ENCODE measurements at places on chromosomes 3 and 15.
A peak's percentile ranks its signal among the peaks of the same experiment; 100 is the strongest.

GRCh38 chr3:135806317-135806716 lies 159.2 kb upstream of the PPP2R3A start:
- DNase-seq: peak; percentile 91

DNA sequence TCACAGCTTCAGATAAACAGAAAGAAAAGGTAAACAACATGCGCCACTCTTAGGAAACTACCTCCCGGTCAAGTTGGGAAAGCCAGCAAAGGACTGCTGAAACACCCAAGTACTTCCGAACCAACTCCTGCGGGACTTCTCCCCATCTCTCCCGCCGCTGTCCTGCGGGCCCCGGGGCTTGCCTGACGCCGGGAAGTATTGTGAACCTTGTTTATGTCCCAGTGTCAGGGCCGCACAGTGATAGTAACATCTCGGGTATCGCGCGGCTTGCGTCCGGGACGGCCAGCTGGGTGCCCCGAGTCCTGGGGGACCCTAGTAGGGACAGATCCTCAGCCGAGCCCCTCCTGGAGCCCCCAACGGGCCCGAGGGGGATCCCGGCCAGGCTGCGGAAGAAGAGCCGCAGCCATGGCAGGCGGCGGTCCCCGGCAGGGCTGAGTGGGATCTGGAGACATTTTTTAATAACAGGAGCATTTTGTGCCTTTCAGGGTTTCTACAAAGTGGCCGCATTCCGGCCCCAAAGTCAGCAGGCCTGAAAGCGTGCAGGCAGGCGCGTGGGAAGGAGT lies 756 bp downstream of the CLPX start:
- peak; percentile 38 for DNase-seq

GRCh38 chr3:152376351-152377183 lies 107.8 kb downstream of the MBNL1 start:
- DNase-seq: no peak

GRCh38 chr15:55319537-55320237 lies 665 bp downstream of the PIGB start:
- DNase-seq: no peak

DNA sequence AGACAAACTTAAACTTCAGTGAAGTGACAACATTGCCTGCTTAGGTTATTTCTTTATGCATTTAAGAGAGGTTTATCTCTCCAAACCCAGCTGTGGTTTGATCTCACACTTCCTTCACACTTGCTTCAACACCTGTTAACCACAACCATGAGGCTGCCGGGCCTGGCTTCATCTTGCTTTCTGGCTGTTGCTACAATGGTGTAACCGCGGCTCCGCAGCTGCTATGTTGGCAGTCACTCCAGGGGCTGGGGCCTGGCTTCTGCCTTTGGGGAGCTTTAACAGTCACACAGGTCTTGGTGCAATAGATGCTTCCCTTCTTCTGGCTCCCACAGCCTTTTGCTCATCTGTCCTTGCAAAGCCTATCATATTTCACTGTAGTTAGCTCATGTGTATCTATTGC lies 72.9 kb upstream of the MNS1 start:
- no peak for DNase-seq

- DNase-seq: peak; percentile 79
Observed at GRCh38 chr3:160180581-160181216, 44.5 kb upstream of the C3orf80 start.

- DNase-seq: no peak
Observed at GRCh38 chr15:58726867-58727266, 22.6 kb downstream of the ADAM10 start.

GRCh38 chr3:14225421-14225820 lies 46.8 kb downstream of the LSM3 start:
- no peak for DNase-seq

DNA sequence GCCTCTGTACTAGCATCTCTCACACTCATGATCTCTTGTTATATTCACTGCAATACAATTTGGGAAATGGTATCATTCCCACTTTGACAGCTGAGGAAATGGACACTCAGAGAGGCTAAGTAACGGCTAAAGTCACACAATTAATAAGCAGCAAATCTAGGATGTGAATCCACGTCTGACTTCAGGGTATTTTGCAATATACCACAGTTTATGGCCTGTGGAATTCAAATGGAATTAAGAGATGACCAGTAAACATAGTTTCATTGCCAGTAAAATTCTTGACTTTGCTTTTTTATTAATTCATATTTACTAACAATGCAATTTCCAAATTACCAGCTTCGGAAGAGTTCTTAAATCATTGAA lies 61.1 kb downstream of the CCNL1 start:
- no peak for DNase-seq

- DNase-seq: no peak
Observed at GRCh38 chr15:45919806-45920205, 285.0 kb downstream of the SQOR start.

DNA sequence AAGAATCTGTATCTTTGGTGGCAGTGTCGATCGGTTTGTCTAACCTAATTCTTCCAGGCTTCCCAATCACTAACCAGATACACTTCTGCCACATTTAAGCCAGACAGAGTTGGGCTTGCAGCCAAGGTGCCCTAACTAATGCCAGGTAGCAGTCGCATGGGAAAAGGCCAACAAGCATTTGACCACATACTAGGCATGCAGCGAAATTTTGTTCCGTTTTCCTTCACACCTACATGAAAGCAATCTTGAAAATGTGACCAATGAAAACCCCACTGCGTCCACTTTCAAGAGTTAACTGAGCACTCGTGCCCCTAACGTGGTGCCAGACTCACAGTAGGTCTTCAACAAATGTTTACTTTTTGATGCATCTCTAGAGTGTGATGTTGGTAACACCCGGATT lies 192.2 kb upstream of the TPM1 start:
- DNase-seq: no peak

- DNase-seq: no peak
Observed at GRCh38 chr3:70527026-70527425, 214.6 kb upstream of the MDFIC2 start.

- DNase-seq: no peak
Observed at GRCh38 chr3:11568503-11569155, 75.1 kb downstream of the VGLL4 start.

DNA sequence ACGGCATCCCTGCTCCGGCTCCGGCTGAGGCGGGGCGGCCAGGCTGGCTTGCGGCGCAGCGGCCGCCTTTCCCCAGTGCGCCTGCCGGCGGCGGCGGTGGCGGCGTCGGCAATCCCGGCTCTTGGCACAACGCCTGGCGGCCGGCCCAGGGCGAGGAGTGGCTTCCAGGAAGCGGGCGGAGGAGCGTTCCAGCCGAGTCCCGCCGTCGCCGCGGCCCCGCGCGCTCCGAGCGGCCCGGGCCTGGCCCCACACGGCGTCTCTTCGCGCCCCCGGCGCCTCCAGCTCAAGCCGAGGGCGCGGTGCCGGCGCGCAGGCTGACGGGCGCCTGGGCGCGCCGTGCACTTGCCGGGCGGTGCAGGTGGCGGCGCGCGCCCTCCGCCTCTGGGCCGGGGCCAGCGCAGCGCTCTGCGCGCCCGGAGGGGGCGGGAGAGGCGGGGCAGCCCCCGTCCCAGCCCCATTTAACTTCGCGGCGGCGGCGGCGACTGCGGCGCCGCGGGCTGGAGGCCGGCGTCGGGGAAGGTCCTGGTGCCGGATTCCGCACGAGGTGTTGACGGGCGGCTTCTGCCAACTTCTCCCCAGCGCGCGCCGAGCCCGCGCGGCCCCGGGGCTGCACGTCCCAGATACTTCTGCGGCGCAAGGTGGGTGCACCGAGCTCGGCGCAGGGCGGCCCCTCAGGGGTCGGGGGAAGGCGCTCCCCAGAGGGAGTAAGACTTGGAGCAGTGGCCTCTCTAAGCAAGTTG lies at the start of gene ADAMTSL3:
Gene ADAMTSL3, plus strand, starts transcription at position 485 of the 740 bp plus-strand sequence. CDS start 1,639 bp downstream, outside the sequence.
- DNase-seq: peak; percentile 79

DNA sequence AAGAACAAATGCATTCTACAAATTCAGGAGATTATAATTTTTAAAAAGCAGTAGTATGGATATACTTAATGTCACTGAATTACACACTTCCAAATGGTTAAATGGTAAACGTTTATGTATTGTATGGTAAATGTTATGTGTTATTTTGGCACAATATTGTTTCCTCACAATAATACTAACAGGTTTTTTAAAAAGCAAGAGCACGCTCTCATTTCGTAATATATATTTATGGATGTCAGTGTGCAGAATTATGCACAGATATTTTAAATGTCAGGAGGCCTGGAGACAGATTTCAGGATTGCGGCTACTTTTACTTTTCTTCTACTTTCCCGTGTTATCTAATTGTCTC lies 533 bp downstream of the ZNF445 start:
- DNase-seq: no peak

DNA sequence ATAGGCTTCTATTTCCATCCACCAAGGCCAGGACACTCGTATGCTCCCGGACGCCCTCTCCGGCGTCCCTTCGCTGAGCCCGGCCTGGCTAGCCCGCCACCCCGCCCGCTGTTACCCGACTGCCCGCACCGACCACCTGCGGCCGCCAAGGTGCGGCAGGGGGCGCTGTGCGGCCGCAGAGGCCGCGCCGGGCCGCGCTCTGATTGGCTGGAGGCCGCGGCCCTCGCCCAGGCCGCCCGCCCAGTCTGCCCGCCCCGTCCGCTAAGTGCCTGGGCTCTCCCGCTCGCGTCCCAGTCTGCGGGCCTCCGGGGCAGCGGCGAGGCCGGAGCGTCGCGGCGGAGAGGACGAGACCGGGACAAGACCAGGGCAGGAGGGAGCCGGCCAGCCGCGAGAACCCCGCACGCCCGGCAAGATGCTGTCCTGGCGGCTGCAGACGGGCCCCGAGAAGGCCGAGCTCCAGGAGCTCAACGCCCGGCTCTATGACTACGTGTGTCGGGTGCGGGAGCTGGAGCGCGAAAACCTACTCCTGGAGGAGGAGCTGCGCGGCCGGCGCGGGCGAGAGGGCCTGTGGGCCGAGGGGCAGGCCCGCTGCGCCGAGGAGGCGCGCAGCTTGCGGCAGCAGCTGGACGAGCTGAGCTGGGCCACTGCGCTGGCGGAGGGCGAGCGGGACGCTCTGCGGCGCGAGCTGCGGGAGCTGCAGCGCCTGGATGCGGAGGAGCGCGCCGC lies at the start of gene SYNM:
Gene SYNM, plus strand, starts transcription at position 293 of the 726 bp plus-strand sequence. Its CDS starts 120 bp downstream, at position 413.
- DNase-seq: peak; percentile 86

DNA sequence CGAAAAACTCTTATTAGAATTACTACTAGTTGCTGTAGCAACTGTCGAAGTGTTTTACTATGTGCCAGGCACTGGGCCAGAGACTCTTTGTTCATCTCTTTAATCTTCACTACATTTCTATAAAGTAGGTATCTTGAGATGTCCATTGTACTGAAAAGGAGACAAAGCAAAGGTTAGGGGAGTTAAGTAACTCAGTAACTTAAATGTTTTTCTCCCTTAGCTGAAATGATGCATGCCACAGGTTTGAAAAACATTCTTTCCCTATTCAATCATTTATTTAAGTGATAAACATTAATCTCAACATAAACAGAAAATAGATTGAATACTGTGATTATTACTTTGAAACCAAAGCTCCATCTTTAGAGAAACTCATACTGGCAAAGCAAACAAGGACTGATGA lies 776.2 kb downstream of the FHIT start:
- DNase-seq: no peak

DNA sequence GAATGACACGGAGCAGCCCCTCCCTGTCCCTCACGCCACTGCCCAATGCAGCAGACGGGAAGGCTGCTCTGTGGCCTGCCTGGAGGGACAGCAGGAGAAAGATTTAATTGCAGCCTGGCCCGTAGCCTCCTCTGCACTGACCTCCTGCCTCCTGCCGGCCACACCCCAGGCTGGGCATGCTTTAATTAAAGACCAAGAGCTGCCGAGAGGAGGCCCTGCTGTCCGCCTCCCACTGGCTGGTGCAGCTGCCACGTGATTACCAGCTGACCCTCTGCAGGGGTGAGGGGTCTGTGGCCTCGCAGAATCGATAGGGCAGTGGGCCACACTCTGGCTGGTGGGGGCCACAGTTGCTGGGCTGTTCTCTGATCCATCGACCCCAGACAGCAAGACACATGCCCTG lies 100.2 kb upstream of the PRR23E start:
- peak; percentile 42 for DNase-seq

GRCh38 chr3:51568036-51568435 lies 29.5 kb downstream of the RAD54L2 start:
- DNase-seq: no peak

GRCh38 chr15:39944726-39945125 lies 10.8 kb downstream of the EIF2AK4 start:
- no peak for DNase-seq

DNA sequence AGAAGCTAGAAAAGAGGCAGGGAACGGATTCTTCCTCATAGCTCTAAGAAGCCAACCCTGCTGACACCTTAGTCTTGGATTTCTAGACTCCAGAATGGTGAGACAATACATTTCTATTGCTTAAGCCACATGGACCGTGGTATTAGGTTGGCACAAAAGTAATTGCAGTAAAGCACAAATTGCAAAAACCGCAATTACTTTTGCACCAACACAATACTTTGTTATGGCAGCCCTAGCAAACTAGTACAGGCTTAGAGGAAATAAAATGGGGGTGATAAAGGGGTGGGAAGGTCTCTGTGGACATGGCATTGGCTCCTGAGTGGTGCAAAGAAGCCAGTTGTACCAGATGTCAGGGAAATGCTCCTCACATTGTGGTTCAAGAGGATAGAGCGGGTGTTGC lies 56.0 kb downstream of the SLC7A14 start:
- no peak for DNase-seq

GRCh38 chr3:161149529-161149928 lies 44.4 kb upstream of the B3GALNT1 start:
- no peak for DNase-seq

DNA sequence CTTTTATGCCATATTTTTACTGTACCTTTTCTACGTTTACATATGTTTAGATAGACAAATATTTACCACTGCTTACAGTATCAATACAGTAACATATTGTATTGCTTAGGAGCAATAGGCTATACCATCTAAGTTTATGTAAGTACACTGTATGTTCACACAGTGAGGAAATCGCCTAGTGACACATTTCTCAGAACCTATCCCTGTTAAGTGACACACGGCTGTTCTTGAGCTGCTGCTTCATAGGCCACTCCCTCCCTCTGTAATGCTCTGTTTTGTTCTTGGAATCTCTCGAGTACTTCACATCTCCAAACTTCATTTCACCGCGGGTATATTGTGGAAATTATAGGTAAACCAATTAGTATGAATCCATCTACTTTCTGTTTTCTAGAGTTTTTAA lies 13.4 kb upstream of the SELENOT start:
- no peak for DNase-seq

DNA sequence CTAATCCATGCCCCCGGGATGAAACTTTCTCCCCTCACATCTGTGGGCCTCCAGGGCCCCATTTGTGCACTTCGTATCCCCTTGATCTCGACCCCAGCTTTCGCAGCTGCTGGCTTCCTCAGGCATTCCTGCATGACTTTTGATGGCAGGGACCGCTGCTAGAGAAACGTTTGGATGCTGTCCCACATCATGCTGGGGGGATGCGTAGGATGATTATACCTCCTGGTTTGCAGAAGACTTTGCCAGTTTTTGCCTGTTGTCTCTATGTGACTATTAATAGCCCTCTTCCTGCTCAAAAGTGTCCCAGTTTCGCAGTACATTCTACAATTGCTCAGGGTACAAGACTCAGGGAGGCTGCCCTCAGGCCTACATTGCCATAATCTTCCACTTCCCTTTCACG lies 10.4 kb upstream of the KCNAB1 start:
- DNase-seq: peak; percentile 20

GRCh38 chr3:133821767-133822638 lies 16.4 kb downstream of the SRPRB start:
- no peak for DNase-seq

- DNase-seq: no peak
Observed at GRCh38 chr15:29324746-29325145, 55.1 kb upstream of the NSMCE3 start.
